ENCODE measurements at places on chromosomes 5 and 9. TPM values are rescaled to one million over a fixed set of nuclear protein-coding genes. Genes with fewer than 3 reads are reported as not detected.

- H3K27ac ChIP-seq: no peak overlapping the region
- no peaks in the 10 kb centered on the region for H3K36me3 ChIP-seq
- no peak for DNase-seq
- H3K27me3 ChIP-seq: no peaks in the 10 kb centered on the region
- no peak overlapping the region for H3K4me3 ChIP-seq
Measured at GRCh38 chr5:156181656-156182055, 145.3 kb upstream of the SGCD start.

GRCh38 chr9:136086213-136086881 lies 8.7 kb downstream of the NACC2 start:
- H3K36me3 ChIP-seq: no peaks in the 10 kb centered on the region
- no peak overlapping the region for H3K4me3 ChIP-seq
- H3K27ac ChIP-seq: peak overlapping the region; percentile 80
- H3K4me1 ChIP-seq: peaks cover 52% of the 10 kb centered on the region

- H3K36me3 ChIP-seq: no peaks in the 10 kb centered on the region
- H3K27ac ChIP-seq: peak overlapping the region; percentile 45
- no peak for DNase-seq
- H3K4me1 ChIP-seq: peaks cover 29% of the 10 kb centered on the region
- H3K4me3 ChIP-seq: no peak overlapping the region
Measured at GRCh38 chr9:86093788-86094555, 5.4 kb downstream of the GOLM1 start.

- H3K27me3 ChIP-seq: no peaks in the 10 kb centered on the region
- peak; percentile 98 for DNase-seq
- no peak overlapping the region for H3K4me3 ChIP-seq
- H3K27ac ChIP-seq: peak overlapping the region; percentile 67
Measured at GRCh38 chr9:81671880-81672280, 17.5 kb downstream of the TLE1 start.

DNA sequence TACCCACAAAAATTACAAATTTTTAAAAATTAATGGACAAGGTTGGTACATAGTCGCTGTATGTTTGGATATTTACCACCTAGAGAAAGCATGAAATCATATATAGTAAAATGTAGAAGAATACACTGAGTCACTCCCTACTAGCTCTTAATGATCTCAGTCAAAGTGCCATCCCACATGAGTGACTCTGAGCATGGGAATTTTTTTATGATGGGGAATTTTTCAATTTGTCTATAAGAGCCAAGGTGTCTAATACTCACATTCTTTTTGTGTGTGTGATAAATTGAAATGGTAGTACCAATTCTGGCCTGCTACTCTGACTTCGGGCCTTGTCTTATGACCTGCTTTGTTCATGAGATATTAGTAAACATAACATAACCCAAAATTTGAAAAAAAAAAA lies 483.2 kb downstream of the CDH10 start:
- no peaks in the 10 kb centered on the region for H3K27me3 ChIP-seq
- no peak overlapping the region for H3K4me3 ChIP-seq
- DNase-seq: no peak
- no peaks in the 10 kb centered on the region for H3K4me1 ChIP-seq
- no peak overlapping the region for H3K27ac ChIP-seq

GRCh38 chr5:65760504-65761275 lies 38.7 kb downstream of the NLN start:
- H3K4me3 ChIP-seq: no peak overlapping the region
- H3K4me1 ChIP-seq: no peaks in the 10 kb centered on the region
- H3K36me3 ChIP-seq: no peaks in the 10 kb centered on the region
- H3K27me3 ChIP-seq: no peaks in the 10 kb centered on the region
- peak; percentile 68 for DNase-seq

GRCh38 chr5:147554261-147554817 lies 44.5 kb upstream of the DPYSL3 start:
- peak overlapping the region; percentile 84 for H3K27ac ChIP-seq
- no peaks in the 10 kb centered on the region for H3K36me3 ChIP-seq
- DNase-seq: no peak

DNA sequence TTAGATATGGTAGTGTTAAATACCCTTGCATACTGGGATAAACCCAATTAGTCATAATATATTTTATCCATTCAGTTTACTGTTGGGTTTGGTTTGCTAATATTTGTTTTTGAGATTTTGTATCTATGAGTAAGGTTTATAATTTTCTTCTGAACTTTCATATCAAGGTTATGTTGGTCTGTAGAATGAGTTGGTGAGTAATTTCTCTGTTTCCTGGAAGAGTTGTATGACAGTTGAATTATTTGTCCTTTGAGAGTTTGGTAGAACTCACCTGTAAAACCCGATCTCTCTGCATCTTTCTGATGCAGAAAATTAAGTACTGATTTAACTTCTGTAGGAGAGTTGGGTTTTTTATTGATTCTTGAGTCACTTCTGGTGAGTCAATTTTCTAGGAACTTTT lies 20.4 kb downstream of the DDX4 start:
- no peaks in the 10 kb centered on the region for H3K27me3 ChIP-seq
- H3K4me3 ChIP-seq: no peak overlapping the region
- no peaks in the 10 kb centered on the region for H3K36me3 ChIP-seq
- DNase-seq: no peak

- no peak for DNase-seq
- no peak overlapping the region for H3K4me3 ChIP-seq
- H3K27ac ChIP-seq: no peak overlapping the region
- H3K36me3 ChIP-seq: no peaks in the 10 kb centered on the region
- no peaks in the 10 kb centered on the region for H3K27me3 ChIP-seq
- H3K4me1 ChIP-seq: no peaks in the 10 kb centered on the region
Measured at GRCh38 chr5:164742025-164742424, 1236.6 kb downstream of the MAT2B start.

GRCh38 chr9:36949466-36949865 lies 84.6 kb downstream of the PAX5 start:
- no peak overlapping the region for H3K27ac ChIP-seq
- DNase-seq: no peak
- no peaks in the 10 kb centered on the region for H3K27me3 ChIP-seq
- H3K4me1 ChIP-seq: no peaks in the 10 kb centered on the region

- H3K27me3 ChIP-seq: no peaks in the 10 kb centered on the region
- H3K4me1 ChIP-seq: no peaks in the 10 kb centered on the region
- H3K27ac ChIP-seq: no peak overlapping the region
- no peak for DNase-seq
- no peak overlapping the region for H3K4me3 ChIP-seq
- H3K36me3 ChIP-seq: no peaks in the 10 kb centered on the region
Measured at GRCh38 chr5:123358751-123359150, 64.5 kb downstream of the CEP120 start.

GRCh38 chr5:175226506-175226905 lies 217.5 kb downstream of the DRD1 start:
- DNase-seq: no peak
- no peak overlapping the region for H3K27ac ChIP-seq
- no peaks in the 10 kb centered on the region for H3K36me3 ChIP-seq
- H3K27me3 ChIP-seq: no peaks in the 10 kb centered on the region

DNA sequence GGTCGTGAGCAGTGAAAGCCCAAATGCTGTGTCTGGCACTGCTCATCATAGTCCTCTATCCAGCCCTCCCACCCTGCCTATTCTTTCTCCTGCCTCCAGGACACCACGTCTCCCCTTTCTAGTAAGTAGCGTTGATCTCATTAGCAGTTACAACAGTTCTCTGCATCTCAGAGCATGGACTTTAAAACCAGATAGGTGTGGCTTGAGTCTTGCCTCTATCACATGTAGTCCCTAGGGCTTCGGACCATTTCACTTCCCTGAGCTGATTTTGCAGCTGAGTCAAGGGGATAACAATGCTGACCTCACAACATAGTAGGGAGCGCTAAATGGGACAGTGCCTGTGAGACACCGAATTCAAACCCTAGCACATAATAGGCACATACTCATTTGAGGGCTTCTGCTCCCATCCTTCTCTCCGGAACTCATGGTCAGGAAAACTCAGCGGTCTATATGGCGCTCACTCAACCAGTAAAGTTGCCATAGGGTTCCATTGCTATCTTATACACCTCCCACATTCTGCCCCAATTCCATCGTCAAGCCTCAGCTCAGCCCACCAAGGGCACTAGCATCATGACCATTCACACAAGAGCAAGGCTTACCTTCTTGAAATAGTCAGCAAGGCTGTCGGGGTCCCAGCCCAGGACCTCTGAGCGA lies 515 bp downstream of the LCP2 start:
- no peaks in the 10 kb centered on the region for H3K27me3 ChIP-seq
- no peaks in the 10 kb centered on the region for H3K36me3 ChIP-seq
- H3K4me3 ChIP-seq: no peak overlapping the region
- DNase-seq: no peak
- peaks cover 18% of the 10 kb centered on the region for H3K4me1 ChIP-seq

- DNase-seq: no peak
- no peak overlapping the region for H3K4me3 ChIP-seq
- H3K4me1 ChIP-seq: no peaks in the 10 kb centered on the region
- H3K36me3 ChIP-seq: no peaks in the 10 kb centered on the region
- no peak overlapping the region for H3K27ac ChIP-seq
Measured at GRCh38 chr9:114721491-114722079, 39.6 kb upstream of the TEX48 start.

GRCh38 chr9:135858491-135859185 lies 48.7 kb downstream of the CAMSAP1 start:
- H3K36me3 ChIP-seq: no peaks in the 10 kb centered on the region
- no peaks in the 10 kb centered on the region for H3K4me1 ChIP-seq
- no peak for DNase-seq
- H3K27ac ChIP-seq: no peak overlapping the region
- no peak overlapping the region for H3K4me3 ChIP-seq
- no peaks in the 10 kb centered on the region for H3K27me3 ChIP-seq

DNA sequence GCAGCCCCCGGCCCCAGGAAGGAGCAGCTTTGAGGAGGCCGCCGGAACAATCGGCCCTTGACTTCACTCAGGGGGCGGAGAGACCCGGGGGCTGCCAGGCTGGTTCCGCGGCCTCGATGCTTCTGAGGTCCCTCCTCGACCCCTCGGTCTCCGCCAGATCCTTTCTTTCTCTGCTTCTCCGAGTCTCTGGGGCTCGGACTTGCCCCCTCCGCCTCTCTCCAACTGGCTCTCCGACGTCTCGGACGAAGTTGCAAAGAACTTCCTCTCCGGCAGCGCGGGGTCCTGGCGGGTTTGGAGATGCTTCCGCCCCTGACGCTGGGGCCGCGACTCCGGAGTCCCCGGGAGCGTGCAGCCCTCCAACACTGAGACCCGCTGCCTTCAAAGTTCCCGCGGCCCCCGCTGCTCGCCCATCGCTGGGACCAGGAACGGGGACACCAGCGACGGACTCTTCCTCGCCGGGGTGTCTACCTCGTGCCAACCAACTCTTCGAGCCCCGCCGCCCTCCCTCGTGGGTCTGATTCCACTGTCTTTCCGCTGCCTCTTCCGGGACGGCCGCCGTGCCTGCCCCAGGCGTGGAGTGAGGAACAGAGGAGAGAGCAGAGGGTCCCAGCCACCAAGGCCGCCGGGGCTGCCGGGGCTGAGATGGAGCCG lies 7.0 kb downstream of the PAX5 start:
- peaks cover 22% of the 10 kb centered on the region for H3K4me1 ChIP-seq
- H3K36me3 ChIP-seq: no peaks in the 10 kb centered on the region
- peaks cover 62% of the 10 kb centered on the region for H3K27me3 ChIP-seq
- DNase-seq: no peak
- H3K27ac ChIP-seq: no peak overlapping the region
- H3K4me3 ChIP-seq: peak overlapping the region; percentile 19

GRCh38 chr9:108550106-108550505 lies 305.7 kb downstream of the ACTL7B start:
- H3K27me3 ChIP-seq: no peaks in the 10 kb centered on the region
- no peak overlapping the region for H3K27ac ChIP-seq
- H3K4me1 ChIP-seq: no peaks in the 10 kb centered on the region

DNA sequence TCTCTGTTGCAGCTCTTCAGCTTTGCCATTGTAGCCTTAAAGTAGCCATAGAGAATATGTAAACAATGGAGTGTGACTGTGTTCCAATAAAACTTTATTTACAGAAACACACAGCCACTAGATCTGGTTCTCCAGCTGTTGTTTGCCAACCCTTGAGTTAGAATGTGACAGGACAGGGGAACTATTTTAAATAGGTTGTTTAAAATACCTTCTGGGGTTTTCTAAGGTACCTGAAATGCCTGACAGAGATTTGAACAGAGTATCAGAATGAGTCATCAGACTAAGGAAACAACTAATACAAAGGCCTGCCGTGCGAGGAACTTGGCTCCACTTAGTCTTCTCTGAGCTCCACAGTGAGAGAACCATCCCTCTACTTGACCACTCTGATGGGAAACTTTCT lies 85.4 kb downstream of the HSD17B4 start:
- H3K4me3 ChIP-seq: no peak overlapping the region
- peaks cover 28% of the 10 kb centered on the region for H3K36me3 ChIP-seq
- no peaks in the 10 kb centered on the region for H3K4me1 ChIP-seq
- H3K27me3 ChIP-seq: no peaks in the 10 kb centered on the region

DNA sequence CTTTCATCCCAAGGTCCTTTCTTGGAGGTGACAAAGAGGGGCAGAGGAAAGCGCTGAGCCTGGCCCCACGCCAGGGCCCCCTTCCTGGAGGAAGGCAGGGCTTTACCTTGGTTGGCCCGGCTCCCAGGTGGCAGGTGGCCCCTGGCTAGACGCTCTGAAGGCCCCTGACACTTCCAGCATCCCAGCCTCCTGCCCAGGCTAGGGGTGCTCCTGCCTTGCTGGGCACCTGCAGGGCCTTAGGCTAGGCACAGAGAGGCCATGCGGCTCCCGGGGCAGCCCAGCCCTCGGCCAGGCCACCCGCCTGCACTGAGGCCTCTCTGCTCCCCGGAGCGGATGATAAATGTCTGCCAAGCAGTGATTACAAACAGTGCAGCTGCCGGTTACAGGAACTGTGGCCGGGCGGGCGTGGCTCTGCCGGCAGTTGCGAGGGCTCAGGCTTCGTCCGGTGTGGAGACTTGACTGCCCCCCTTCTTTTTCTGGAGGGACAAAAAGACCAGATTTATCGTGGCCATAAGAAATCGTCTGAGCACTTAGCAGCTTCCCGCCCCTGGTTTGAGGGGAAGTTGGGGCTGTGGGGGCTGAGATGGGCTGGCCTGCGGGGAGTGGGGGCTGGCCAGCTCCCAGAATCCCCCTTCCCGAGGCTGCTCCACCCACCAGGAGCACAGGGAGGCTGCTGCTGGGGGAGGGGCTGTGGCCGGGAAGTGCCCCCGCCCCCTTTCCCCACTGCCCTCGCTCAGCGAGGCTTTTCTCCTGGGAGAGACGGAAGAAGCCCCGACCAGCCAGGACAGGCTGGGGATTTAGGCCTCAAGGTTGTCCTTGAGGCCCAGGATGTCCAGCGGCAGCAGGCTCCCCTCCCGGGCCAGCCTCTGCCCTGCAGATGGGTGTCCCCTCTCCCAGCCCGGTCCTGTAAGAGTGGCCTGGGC lies 31.6 kb upstream of the UBAC1 start:
- DNase-seq: peak; percentile 61
- peak overlapping the region; percentile 70 for H3K27ac ChIP-seq
- peaks cover 35% of the 10 kb centered on the region for H3K4me1 ChIP-seq

LHX3 gene
- total RNA-seq: not detected

TRPM3 gene
- total RNA-seq: 2.4 TPM

GADD45G gene
- total RNA-seq: 27.2 TPM

PCDHB8 gene
- total RNA-seq: 2.6 TPM

GDNF gene
- not detected for total RNA-seq

LEAP2 gene
- 4.8 TPM for total RNA-seq

SPARC gene
- total RNA-seq: 327 TPM

CCL21 gene
- total RNA-seq: 1,821 TPM

ADRA1B gene
- 3.2 TPM for total RNA-seq

DPH7 gene
- total RNA-seq: 39.1 TPM
